RWPE2 (cell line): ENCODE measurements at places on chromosomes 11 and 22.

- no peak for DNase-seq
Observed at GRCh38 chr22:49406879-49407587, 420.6 kb downstream of the BRD1 start.

DNA sequence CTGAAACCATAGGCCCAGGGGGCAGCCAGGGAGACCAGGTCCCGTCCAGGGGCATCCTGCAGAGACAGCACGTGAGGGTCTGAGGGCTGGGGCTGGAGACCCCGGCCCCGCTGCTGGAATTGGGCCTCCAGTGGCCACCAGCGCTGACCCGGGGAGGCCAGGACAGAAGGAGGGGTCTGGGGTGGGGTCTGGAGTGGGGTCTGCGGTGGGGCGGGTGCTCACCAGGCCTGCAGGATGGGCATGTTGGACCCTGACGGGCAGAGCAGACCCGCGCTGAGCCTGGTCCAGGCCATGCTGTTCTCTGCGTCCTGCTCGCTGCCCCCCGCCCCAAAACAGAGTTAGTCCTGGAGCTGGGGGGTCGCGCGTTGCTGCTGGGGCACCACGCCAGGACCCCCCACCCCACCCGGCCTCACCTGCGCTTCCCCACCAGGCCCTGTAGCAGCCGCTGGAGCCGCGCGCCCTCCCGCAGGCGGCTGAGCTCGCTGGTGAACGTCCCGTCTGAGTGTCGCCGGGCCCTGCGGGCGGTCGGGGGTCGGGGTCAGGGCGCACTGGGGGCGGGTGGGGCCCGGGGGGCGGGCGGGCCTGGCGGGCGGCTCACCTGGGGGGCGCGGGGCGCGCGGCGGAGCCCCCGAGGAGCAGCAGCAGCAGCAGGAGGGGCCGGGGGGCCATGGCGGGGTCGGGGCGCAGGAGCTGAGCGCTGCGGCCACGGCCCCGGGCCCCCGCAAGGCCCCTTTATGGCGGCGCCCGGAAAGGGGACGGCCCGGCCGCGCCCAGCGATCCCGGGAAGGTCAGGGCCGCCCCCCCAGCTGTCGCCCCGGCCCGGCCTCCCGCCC lies at the start of gene SCT:
TSS of gene SCT (minus strand) at position 707 of the 833 bp plus-strand sequence. CDS start at position 669, 38 bp downstream.
- DNase-seq = peak; percentile 63

- peak; percentile 18 for DNase-seq
Observed at GRCh38 chr22:38834215-38834953, 9.4 kb downstream of the NPTXR start.

DNA sequence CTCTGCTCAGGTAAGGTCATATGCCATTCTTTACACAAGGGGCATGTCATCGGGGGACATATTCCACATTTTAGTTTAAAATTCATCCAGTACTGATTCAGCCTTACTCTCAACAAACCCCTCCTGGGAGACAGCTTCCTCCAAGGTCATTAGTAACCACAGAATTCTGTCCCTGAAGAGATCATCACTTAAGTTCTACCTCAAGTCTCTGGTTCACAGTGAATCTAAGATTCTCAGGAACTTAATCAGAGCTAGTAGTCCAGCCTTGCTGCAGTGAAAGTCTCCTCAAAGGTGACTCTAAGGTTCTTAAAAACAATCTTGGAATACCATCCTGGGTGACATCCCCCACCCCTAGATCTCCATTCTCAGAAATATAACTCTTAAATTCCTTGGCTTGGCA lies 18.9 kb upstream of the GDPD4 start:
- DNase-seq = no peak

GRCh38 chr11:123062892-123063825 lies 1.2 kb upstream of the HSPA8 start:
- no peak for DNase-seq

- DNase-seq = no peak
Observed at GRCh38 chr11:41394521-41395195, 64.8 kb downstream of the LRRC4C start.

GRCh38 chr11:36186340-36187175 lies 102.7 kb downstream of the COMMD9 start:
- no peak for DNase-seq

DNA sequence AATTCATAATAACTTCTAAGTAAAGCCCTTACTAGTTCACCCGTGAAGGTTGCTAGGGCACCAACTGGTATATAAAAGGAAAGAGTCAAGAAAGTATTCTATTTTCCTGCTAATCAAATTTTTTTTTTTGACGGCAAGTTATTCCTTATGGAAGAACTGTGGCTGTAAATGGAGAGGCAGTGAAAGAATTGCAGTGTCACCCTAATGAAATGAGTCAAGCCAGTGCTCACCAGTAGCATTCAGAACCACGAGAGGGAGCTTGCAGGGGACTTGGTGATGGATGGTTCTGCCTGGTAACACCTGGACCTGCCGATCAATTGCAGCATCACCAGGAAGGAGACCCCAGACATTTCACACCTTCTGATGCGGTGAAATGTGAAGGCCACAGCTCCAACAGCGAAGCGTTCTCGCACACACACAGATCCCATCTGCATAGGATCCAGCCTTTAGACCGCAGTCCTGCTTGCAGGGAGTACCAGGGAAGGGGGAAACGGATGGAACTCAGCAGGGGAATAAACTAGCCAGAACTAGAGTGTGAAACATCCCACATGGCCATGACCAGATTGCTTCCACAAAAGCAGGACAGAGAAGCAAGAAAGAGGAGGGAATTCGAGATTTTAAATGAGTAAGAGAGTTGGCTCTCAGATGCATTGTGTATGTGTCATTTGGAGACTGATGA lies 326.2 kb downstream of the TBC1D22A start:
- no peak for DNase-seq

DNA sequence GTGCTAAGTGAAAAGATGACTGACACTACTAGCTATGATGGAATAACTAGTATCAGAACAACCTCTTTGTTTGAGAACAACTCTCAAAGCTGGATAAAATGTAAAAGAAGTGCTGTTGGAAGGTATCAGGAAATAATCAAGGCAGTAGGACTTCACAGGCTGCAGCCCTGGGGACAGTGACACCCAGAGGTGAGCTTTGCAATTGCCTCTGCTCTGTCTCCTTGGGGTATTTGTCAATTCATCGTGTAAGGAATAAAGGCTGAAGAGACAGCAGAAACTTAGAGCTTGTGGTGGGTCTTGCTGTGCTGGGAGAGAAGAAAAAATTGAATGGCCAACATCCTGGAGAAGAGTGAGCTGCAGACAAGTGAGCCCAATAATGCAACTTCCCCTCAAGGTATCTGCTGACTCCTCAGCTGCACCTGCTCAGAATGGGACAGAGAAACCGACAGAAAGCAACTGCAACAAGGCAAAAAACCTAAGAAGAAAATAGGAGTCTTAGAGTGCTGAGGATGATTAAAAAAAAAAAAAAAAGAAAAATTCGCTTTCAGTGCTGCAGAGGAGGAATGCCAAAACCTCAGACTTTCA lies 141.1 kb downstream of the RCN1 start:
- DNase-seq = no peak

DNA sequence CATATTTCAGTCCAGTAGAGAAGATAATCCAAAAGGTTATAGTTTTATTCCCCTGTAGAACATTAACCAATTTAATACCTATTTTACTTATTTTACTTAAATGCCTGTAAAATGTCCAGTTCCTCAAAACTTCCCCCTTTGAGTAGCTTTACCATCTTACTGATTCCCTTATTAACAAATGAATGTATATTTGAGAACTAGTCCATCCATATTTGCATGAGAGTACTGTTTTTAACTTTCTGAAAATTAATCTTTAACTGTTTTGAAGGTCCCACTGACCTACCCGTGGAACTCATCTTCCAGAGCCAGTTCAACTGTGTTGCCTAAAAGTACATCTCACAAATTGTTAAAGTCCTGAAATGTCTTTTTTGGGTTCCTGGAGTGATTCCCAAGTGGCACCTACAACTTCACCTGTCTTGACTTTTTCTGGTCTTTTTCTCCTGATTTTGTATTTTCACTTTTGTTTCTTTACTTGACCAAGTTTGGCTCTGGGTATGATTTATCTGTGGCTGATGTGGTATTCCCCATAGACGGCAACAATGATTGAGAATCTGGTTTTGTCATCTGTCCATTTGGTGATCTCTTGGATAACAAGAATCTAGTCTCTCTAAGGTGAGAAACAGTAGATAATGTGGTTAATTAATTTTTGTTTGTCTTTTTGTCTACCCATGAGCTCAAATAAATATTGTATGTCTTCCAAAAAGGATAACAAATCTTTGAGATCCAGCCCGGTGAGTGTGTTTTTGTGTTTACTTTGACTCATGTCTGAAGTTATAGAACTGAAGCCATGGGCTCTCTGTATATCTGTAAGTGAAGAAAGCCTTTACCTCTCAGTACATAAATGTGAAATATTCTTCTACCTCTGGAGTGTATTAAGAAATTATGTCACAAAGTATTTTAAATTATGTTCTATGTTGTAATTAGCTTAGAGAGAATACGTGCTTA lies 174.2 kb downstream of the ETS1 start:
- no peak for DNase-seq

DNA sequence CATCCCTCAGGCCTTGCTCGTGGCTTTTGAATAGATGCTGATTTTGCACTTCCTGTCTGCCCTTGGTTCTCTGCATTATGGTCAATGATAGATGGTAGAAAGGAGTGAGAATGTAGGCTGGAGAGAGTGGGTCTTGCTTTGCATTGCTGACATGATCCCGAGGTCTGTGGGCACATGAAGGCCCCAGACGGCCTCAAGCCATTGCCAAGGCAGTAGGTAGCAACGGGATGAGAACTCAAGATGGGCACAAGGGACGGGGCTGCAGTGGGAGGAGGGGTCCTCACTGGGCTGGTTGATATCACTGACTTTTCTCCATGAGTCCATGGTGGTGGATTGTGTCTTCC lies 54.0 kb downstream of the GAB4 start:
- DNase-seq = no peak

GRCh38 chr22:22666307-22667091 lies 22.1 kb downstream of the GGTLC2 start:
- no peak for DNase-seq

GRCh38 chr11:119193626-119194025 lies 8.4 kb downstream of the NHERF4 start:
- no peak for DNase-seq

- DNase-seq = no peak
Observed at GRCh38 chr22:49405590-49405989, 422.1 kb downstream of the BRD1 start.

DNA sequence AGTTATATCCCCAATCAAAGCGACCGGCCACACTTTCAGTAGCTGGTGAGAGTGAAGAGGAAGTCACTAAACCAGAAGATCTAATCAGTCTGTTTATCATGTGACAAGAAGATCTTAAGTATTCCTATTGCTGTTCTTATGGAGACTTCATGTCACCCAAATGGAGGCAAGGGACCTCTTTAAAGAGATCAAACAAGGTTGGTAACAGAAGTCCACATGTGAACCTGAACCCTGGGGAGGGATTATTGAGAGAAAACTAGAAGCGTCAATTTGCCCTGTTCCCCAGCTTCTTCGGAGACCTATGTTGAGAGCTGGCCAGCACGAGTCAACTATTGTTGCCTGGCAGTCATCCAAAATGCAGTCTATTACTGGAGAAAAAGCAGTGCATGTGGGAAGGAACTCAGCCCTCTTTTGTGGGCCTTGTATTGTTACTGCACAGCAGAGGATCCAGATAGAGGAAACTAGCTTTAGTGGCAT lies 76.9 kb upstream of the CTSC start:
- no peak for DNase-seq

DNA sequence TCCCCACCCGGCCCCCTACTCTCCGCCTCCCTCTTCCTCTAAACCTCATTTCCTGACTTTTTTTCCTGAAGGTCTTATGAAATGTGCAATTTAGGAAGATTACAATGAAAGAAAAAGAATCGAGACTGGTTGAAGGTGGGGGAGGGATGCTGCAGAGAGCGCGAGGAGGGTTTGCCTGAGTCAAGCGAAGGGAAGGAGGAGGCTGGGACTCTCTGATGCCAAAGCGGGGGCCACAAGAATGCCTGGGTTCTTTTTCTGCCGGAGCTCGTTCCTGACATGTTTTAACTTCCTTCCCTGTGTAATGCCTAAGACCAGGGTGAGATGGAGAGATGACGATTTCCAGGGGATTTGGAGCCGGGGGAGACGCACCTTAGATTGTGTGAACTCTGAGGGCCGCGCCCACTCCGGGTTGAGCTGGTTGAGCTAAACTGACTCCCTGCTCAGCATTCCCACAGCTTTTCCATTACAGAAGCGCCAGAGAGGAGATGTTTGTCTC lies 270.5 kb upstream of the SORL1-AS1 start:
- no peak for DNase-seq

DNA sequence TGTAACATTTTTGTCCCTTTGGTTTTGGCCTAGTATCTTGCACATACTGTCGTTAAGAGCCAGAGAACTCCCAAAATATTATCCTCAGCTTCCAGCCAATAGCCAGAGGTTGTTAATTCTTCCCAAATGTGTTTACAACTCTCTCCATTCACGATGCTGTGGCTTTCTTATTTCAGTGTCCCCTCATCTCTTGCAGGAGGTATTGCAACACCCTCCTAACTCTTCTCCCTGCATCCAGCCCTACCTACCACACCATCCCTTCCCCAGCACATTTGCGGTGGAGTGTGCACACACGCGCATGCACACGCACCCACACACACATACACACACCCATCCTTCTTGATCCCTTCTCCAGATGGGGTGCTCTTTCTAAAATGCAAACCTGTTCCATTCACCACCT lies 75.6 kb upstream of the LMO2 start:
- no peak for DNase-seq

GRCh38 chr11:115716601-115717529 lies 212.7 kb upstream of the CADM1 start:
- DNase-seq = no peak

- DNase-seq = no peak
Observed at GRCh38 chr11:106187860-106188456, 110.5 kb downstream of the AASDHPPT start.

GRCh38 chr11:106482917-106483785 lies 405.7 kb downstream of the AASDHPPT start:
- DNase-seq = no peak

GRCh38 chr11:122137078-122137793 lies 21.2 kb upstream of the BLID start:
- DNase-seq = no peak

DNA sequence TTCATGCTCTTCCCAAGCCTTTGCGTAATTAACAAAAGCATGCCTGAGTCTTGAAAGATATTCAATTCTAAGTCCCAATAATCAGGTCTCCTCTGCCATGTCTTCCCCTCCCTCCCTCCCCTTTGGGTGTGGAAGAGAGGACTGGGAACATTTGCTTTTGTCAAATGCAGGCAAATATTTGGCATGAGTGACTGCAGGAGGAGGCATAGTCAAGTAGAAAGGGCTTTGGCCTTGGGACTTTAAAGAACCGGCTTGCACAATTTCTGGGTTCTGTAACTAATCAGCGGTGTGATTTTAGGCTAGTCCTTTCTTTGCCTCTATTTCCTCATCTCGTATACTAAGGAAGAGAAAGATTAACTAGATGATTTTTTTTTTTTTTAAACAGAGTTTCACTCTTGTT lies 59.5 kb downstream of the SCN3B start:
- no peak for DNase-seq

- DNase-seq = no peak
Observed at GRCh38 chr11:456533-456932, 6.5 kb downstream of the PTDSS2 start.
